RPMI7951 (cell line): ENCODE measurements at places on chromosomes 12 and 14. TPM values are rescaled to one million over a fixed set of nuclear protein-coding genes. Genes with fewer than 3 reads are reported as not detected.

Gene SERPINA1
- 0.12 and 0.78 TPM in 2 replicates for total RNA-seq

Gene KRT75
- not detected in 2 replicates for total RNA-seq

Gene GPR162
- total RNA-seq = 1.8 and 2.5 TPM in 2 replicates

Gene ARHGAP9
- 0.20 TPM in 1 of 2 replicates, not detected in the other for total RNA-seq

Gene SERPINA9
- total RNA-seq = not detected in 2 replicates

Gene ESR2
- total RNA-seq = 0.10 and 0.12 TPM in 2 replicates

Gene ASB2
- total RNA-seq = 0.36 and 0.78 TPM in 2 replicates

Gene SERPINA5
- total RNA-seq = 0.49 and 2.9 TPM in 2 replicates

Gene EGLN3
- 3.2 and 4.4 TPM in 2 replicates for total RNA-seq

Gene SRRM4
- total RNA-seq = not detected in 2 replicates

GRCh38 chr14:35383569-35384454 is 20.7 kb downstream of the NFKBIA start:
- no peak for DNase-seq

- no peak for DNase-seq
Observed at GRCh38 chr14:44170556-44170955, 336.5 kb downstream of the FSCB start.

DNA sequence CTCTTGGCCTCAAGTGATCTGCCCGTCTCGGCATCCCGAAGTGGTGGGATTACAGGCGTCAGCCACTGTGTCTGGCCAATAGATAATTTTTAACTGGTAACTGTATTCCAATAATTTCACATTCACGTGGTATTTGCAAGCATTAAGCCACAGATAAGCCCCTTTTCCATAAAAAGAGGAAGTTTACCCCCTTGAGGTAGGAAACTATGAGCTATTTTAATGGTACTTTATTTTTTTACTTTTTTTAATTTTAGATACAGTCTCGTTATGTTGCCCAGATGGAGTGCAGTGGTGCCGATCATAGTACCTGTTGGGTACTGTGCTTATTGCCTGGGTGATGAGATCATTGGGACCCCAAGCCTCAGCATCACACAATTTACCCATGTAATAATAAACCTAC is 42.9 kb upstream of the AP4S1 start:
- no peak for DNase-seq

- DNase-seq = peak; percentile 43
Observed at GRCh38 chr12:52307836-52308805, 13.1 kb downstream of the KRT83 start.

GRCh38 chr14:24361326-24361725 is 6.7 kb upstream of the NFATC4 start:
- no peak for DNase-seq

- DNase-seq = peak; percentile 21
Observed at GRCh38 chr14:92686900-92687427, 61.5 kb downstream of the LGMN start.

GRCh38 chr12:95942524-95943329 is at the start of gene CCDC38:
CCDC38 (minus strand) TSS chr12:95942614; CDS start chr12:95936509, 6,105 bp downstream.
- DNase-seq = peak; percentile 76

DNA sequence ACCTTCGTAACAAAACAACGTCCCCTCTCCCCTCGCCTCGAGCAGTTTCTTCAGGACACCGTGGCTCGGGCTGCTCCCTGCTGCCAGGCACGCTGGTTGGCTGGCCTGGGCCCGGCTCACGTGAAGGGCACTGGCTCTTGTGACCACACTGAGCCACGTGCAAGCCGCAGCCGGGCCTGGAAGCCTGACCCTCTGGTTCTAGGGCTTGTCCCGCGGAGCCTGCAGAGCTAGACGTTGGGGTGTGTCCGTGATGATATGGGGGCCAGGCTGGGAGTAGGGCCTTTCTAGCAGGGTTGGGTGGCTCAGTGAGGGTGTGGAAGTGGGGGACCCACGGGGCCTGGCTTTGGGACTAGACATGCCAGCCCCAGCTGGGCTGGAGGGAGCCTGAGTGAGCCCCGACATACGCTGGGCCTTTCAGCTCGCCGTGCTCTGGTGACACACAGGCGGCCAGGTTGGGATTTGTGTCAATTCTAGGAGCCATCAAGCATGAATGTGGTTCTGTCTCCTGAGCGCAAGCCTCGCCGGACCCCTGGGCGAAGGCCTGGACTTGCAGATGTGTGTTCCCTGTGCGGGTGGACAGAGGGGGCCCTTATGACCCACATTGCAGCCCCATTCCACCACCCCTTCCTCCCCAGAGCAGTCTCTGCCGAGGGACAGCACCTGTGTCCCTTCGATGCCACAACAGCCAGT is 13.6 kb upstream of the AMN start:
- DNase-seq = no peak

- DNase-seq = no peak
Observed at GRCh38 chr14:66140213-66140918, 345.8 kb upstream of the CCDC196 start.

DNA sequence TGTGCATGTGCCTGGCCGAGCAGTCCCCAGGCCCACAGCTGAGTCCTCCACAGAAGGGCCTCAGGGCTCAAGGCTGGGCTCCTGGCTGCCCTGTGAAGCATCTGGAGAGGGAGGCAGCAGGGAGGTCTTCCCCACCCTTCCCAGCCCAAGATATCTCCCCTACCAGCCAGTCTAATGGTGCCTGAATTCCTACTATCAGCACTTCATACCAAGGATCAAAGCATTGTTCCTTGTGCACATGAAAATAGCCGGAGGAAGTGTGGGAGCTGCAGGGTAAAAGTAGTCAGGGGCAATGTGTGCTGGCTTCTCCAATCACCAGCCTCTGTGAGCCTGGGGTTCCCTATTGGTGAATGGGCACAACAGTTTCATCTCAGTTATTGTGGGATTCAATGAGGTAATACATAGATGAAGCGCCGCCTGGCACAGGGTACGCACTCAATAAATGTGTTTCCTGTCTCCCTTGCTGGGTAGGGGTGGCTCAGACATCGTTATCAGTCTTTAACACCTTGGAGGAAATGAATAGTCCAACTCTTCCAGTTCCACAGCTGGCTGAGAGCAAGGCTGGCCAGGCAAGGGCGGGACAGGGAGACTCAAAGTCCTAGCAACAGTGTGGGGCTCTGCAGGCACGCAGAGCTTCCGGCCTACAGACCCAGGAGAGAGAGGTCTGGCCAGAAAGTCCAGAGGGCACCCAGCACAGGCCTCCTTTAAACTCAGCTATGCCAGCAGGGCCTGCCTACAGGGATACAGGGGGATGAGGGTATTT is 39.1 kb upstream of the PNMA1 start:
- peak; percentile 80 for DNase-seq

- no peak for DNase-seq
Observed at GRCh38 chr14:60085085-60085484, 6.6 kb upstream of the PCNX4 start.

DNA sequence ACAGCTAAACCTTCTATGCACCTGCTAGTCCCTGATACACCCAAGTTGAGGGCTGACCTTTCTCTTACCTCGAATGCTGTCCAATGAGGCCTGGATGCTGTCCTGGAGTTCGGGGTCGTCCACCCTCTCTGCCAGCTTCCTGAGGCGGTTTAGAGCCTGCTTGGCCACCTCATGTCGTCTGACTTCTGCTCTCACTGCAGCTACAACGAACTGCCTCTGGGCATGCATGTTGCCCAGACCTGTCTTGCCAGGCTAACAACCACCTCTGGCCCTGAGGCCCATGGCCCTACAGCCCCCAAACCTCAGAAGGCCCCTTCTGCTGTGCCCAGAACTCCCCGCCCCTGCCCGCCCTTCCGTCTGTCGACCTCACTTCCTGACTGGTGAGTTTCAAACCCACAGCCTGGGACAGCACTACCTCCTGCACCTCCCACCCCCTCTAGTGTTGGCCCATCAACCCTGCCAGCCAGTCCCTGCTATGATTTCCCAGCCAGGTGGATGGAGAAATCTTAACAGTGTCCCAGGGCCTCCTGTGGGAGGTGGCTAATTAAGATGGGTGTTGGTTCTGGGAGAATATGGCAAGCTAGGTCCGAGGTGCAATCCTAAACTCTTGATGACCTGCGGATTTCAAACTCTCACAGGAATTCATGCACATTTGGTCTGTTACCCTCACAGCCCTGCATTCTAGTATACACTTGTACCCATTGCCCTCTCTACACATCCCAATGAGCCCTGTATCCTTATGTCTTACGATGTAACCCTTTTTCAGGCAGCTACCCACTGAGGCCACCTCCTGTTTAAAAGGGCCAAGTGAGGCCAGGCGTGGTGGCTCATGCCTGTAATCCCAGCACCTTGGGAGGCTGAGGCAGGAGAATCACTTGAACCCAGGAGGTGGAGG is 2.7 kb upstream of the TSPAN31 start:
- no peak for DNase-seq

DNA sequence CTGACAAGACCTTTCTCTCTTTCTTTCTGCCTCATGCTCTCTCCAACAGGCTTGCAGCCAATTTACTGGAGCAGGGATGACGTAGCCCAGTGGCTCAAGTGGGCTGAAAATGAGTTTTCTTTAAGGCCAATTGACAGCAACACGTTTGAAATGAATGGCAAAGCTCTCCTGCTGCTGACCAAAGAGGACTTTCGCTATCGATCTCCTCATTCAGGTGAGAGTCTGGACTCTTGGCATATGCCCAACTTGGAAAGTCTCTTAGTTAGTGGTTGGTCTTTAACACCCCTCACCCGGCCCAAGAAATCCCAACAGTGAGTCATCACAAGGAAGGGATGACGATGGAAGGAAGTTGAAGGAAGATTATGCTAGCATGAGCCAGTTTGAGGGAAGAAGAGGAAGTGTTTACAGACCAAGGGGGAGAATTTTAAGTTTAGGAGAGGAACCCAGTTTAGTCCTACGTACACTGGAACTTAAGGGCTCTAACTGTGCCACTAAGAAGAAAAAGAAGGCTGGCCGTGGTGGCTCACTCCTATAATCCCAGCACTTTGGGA is 189.7 kb downstream of the ETV6 start:
- peak; percentile 73 for DNase-seq

GRCh38 chr12:28622406-28622805 is 432.1 kb downstream of the CCDC91 start:
- DNase-seq = peak; percentile 54

- no peak for DNase-seq
Observed at GRCh38 chr14:100539766-100540140, 47.5 kb downstream of the BEGAIN start.

- no peak for DNase-seq
Observed at GRCh38 chr14:74237441-74237840, 1.8 kb upstream of the VSX2 start.

- DNase-seq = peak; percentile 15
Observed at GRCh38 chr14:82642425-82642824, 1108.8 kb upstream of the SEL1L start.

- DNase-seq = no peak
Observed at GRCh38 chr12:109444259-109444658, 32.8 kb downstream of the KCTD10 start.

- peak; percentile 81 for DNase-seq
Observed at GRCh38 chr14:58082491-58083098, 69.4 kb downstream of the ARMH4 start.

DNA sequence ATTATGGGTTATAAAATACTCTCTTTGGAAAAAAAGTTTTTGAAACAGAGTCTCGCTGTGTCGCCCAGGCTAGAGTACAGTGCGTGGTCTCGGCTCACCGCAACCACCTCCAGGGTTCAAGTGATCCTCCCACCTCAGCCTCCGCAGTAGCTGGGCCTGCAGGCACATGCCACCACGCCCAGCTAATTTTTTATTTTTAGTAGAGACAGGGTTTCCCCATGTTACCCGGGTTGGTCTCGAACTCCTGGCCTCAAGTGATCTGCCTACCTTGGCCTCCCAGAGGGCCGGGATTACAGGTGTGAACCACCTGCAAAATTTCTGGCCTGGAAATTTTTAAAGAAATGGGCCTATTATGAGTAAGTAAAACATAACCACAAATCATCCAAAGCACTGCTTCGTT is 3.8 kb downstream of the USP15 start:
- DNase-seq = no peak

- no peak for DNase-seq
Observed at GRCh38 chr14:90507428-90507827, 110.6 kb downstream of the CALM1 start.

DNA sequence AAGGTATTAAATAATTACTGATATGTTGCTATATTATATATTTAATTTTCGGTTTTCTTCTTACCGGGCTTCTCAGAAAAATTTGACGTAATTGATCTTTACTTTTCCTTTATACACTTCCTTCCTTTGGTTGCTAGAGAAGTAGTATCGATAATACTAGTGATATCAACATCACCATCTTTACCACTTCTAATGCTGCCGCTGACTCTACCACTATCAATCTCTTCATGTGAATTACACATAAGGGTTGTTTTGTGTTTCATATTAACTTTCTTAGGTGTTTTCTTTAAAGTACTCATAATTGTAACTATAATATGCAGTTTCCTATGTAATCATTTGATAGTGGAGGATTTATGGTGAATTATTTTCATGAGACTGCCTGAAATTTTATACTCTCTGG is 30.9 kb upstream of the KLRF1 start:
- DNase-seq = no peak

DNA sequence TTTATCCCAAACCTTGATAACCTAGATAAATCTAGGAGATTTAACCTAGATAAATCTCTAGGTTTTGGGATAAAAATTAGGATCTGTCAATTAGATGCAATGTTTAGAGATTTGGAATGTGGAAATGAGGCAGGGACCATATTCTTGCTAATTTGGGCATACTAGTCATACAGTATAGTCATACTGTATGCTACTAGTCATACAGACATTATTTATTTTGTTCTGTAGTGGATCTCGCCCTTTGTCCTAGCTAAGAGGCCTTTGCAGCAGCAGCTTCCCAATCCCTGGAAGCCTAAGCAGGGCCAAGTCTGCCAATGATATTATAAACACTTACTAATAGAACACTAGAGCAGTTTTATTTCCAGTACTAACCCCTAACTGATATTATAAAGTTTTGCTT is 136.4 kb downstream of the CEP128 start:
- no peak for DNase-seq

- DNase-seq = no peak
Observed at GRCh38 chr12:42485823-42486222, 103.7 kb downstream of the PRICKLE1 start.

GRCh38 chr14:86310611-86311010 is 780.7 kb downstream of the FLRT2 start:
- DNase-seq = no peak

- DNase-seq = no peak
Observed at GRCh38 chr12:94722664-94723063, 72.3 kb upstream of the TMCC3 start.

- DNase-seq = no peak
Observed at GRCh38 chr14:24355009-24355408, 13.0 kb upstream of the NFATC4 start.

GRCh38 chr14:31232081-31232480 is 24.5 kb upstream of the HECTD1 start:
- no peak for DNase-seq

DNA sequence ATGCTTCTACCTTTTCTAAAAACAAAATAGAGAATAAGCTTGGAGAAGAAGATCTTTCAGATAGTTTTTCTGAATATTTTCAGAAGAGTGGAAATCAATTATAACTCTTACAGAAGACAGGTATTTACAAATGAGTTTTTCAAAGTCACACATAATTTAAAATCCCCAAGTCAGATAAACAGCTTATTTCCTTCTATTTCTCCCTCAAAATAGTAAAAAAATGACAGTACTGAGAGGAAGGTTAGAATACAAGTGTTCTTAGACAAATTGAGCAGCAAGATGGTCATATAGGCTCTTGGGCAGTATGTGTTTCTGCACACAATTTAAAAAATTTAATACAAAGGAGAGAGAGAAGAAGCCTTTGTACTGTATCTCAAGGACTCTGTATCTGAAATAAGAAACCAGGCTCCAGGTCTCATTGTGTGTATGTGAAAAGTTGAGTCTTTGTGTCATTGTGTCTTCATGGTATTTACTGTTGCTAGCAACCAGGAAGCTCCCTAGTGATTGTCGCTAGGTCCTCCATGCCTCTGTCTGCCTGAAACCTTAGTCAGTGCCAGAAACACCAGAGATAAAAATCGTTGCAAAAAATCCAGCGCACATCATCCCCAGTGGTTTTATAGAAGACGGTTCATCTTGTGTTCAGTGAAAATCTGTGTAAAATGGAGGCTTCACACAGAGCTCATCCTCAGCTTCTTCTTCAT is 12.9 kb upstream of the TUBA1A start:
- DNase-seq = peak; percentile 75
